Stimulated activated CD4-positive, alpha-beta T cell treated with anti-CD3 and anti-CD28 coated beads, Interleukin-1b, Interleukin-23, amount 100 ng/mL, for 1 hour (primary cell): ENCODE measurements at places on chromosomes 3 and 15.

GRCh38 chr15:67096546-67097294, 31.3 kb downstream of the SMAD3 start:
- DNase-seq, result no peak

GRCh38 chr15:74451861-74452835, 8.8 kb downstream of the UBL7 start:
- DNase-seq, result no peak

- DNase-seq, result no peak
Observed at GRCh38 chr3:87307805-87308204, 31.4 kb upstream of the POU1F1 start.

GRCh38 chr3:24722087-24722486, 227.4 kb upstream of the THRB start:
- no peak for DNase-seq

- DNase-seq, result no peak
Observed at GRCh38 chr3:88092270-88092669, 33.2 kb downstream of the ZNF654 start.

DNA sequence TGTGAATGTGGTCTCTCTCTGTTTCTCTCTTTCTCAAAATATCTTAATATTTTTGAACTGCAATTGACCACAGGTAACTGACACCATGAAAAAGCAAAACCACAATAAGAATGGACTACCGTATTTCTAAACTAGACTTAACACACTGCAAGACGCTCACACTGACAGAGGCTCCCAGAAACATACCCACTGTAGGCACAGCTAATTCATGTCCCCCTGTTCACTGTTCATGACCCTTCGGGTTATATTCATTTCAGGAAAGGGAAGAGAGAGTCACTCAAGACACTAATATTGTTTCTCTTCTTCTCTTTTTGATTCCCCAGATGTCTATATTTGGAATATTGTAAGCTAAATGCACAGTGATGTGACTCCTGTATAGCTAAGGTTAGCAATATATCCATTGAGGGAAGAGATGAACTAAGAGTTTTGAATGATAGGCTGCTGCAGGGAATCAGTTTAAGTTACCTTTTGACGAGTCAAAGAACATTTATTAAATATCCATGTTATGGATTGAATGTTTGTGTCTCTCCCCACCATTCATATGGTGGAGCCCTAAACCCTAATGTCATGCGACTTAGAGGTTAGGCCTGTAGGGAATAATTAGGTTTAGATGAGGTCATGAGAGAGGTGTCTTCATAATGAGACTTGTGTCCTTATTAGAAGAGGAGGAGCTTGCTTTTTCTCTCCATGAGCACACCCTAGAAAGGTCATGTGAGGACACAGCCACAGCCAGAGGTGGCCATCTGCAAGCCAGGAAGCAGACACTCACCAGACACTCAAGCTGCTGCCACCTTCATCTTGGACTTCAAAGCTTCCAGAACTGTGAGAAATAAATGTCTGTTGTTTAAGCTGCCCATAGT, 216.6 kb upstream of the GRM7 start:
- no peak for DNase-seq

DNA sequence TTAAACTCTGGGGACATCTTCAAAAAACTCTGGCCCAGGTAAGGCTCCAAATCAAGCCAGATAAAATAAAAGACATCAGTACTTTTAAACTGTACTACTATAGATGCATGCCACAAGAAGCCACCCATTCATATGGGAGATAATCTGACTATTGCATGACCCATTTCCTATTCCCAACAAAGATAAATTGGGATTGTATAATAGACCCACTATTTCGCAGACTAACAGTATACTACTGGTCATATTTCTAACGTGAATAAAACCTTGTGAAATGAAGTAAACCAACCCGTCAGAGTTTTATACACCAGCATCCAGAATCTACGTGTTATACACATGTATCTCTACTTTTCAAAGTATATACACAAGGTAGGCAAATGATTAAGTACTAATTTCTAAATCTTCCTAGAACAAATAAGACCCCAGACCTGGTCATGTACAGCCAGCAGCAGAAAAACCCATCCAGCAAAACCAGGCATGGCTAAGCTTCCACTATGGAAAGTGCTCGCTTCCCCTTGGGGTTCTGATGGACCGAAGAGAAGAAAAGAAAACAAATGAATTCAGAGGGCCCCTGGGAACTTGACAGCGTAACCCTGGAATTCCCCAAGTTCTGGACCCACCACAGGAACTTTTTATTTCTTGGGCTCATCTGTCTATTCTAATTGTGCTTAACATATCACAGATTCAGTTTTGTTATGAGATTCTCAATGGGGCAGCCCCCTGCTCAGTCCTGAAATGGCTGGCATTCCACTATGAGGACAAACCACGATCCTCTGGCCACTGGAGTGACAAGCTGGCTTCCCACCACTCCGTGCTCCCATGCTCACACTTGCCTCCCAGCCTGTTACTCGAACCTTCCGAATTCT, 69.1 kb downstream of the MB21D2 start:
- DNase-seq, result no peak

DNA sequence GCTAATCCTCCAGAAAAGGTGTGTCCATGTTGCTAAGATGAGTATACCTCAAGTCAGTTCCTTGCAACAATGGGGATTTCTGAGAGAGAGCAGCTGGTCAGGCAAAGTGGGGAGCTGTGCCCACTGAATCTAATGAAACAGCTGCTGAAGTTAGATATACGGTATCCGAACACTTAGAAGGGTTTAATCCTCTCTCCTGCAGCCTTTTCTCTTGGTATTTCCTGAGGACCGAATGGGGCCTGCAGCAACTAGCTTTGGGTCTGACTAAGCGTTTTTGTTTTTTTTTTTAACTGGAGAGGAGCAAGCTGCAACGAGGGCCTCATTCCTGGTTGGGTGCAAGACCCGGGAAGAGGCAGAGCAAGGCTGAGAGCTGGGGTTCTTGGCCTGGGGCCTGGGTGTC, 37.6 kb upstream of the BNC1 start:
- DNase-seq, result no peak
